ENCODE measurements at places on chromosomes 11 and 22. TPM values are rescaled to one million over a fixed set of nuclear protein-coding genes. Genes with fewer than 3 reads are reported as not detected.

Gene SLC22A8
- total RNA-seq: 0.41 TPM

Gene TEX12
- not detected for total RNA-seq

Gene GLB1L2
- total RNA-seq: 10.0 TPM

Gene VPS37C
- 31.8 TPM for total RNA-seq

Gene TMEM179B
- total RNA-seq: 57.1 TPM

Gene RIMBP3C
- total RNA-seq: 0.22 TPM

Gene C11orf86
- total RNA-seq: not detected

Gene KIRREL3
- total RNA-seq: 0.19 TPM

Gene KRTAP5-1
- not detected for total RNA-seq

Gene P2RY6
- total RNA-seq: 17.9 TPM

Gene TRIM22
- total RNA-seq: 80.9 TPM

Gene ANO5
- 4.2 TPM for total RNA-seq

Gene MMP27
- not detected for total RNA-seq

Gene ACR
- total RNA-seq: 1.6 TPM

Gene UPK3A
- total RNA-seq: not detected

DNA sequence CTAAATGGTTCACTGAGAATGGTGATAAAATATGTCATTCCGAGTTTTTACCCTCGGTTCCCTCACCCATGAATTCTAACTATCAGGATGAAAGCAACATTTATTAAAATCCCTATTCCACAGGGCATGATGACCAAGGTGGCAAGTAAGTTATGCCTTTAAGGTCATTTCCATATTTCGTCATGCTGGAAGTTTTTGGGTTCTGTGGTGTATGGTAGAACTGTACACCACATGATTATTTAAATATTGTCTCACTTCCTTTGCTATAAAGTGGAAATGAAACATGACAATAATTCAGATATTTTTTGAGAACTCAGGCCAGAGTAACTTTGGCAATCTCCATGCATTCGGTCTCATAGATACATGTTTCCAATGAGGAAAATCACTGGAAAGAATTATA lies 68.5 kb upstream of the CARD18 start:
- no peak for DNase-seq

- DNase-seq: no peak
Observed at GRCh38 chr11:86158704-86159580, 85.6 kb upstream of the EED start.

DNA sequence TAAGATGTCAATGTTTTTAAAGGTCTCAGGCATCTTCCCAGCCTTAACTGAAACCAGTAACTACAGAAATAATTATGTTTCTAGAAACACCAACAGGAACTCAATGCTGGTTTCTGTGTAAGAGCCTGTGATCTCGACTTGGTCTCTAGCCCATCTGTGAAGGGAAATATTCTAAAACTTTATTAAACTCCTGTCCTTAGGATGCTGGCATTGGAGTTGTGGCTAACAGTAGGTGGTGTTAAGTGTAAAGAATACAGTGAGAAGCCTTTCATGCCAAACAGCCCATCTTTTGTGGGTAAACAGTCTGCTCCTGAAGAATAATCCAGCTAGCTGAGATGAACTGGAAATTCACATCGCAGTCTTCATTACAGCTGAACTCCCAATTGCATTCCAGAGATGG lies 133.2 kb downstream of the ADAMTS15 start:
- no peak for DNase-seq

GRCh38 chr22:37254867-37255233 lies 10.8 kb upstream of the RAC2 start:
- DNase-seq: no peak

DNA sequence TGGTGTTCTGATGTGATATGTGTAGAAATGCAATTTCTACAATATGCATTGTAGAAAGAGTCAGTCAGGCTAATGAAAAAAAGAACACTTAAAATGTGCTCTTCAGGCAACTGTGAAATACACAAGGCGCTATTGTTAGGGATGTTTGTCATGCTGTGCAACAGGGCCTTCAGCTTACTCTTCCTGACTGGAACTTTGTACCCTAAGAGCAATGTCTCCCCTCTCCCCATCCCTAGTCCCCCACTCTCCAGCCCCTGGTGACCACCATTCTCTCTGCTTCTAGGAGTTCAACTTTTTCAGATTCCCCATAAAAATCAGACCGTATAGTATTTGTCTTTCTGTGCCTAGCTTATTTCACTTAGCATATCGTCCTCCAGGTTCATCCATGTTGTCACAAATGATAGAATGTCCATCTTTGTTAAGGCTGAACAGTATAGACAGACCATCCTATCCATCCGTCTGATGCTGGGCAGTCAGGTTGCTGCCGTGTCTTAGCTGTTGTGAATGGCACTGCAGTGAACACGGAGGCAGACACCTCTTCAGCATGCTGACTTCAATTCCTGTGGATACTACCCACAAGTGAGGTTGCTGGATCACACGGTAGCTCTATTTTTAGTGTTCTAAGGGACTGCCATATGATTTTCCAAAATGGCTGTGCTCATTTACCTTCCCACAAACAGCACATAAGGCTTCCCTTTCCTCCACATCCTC lies 10.7 kb downstream of the NDUFV1 start:
- no peak for DNase-seq

GRCh38 chr22:49551897-49552614 lies 275.6 kb downstream of the BRD1 start:
- DNase-seq: no peak

DNA sequence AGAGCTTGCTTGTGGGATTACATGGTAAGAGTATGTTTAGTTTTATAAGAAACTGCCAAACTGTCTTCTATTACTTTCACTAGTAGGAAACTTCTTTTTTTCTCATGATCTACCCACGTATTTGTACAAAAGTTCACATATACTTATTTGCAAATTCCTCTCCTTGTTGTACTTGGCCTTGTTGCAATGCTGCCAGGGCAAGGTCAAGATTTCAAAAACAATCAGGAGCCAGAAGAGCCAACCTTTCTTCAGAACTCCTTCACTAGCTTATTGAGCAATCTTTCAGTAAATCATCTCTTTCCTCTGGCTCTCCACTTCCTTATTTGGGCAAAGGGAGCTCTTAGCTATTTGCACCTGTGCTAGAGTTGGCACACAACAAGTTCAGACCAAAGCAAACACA lies 9.7 kb downstream of the SRSF8 start:
- DNase-seq: peak; percentile 62

DNA sequence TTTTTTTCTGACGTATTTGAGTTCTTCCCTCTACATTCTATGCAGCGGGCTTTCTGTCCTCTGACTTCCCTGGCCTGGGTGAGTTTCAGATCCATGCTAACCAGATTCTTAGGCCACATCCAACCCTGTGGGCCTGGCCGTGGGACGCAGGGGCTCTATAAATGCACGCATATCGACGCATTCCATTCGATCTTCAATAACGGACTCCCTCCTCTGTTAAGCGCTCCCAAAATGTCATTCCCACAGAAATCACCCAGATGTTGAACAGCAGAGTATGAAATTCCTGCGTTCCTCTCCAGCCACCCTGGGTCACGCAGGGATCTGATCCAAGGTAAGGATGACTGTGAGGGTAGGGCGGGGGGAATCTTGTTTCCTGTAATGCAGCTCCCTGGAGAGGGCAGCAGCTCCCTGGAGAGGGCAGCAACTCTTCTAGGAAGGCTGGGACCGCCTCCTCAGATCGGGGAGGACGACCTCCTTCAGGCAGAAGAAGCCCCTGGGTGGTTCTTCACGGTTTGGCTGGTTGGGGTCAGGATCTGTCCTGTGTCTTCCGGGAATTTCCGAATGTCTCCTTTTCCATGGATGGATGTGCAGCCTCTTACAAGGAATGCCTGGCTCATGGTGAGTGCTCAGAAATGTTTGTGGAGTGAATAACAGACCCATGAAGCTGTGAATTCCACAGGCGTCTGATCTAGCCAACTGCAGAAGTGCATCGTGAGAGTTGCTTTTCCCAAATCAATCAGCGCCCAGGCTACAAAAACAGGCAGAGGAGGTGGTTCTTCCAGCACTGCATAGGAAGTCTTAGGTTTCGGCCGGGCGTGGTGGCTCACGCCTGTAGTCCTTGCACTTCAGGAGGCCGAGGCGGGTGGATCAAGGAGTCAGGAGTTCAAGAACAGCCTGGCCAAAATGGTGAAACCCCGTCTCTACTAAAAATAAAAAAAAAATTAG lies 12.2 kb downstream of the MRGPRD start:
- DNase-seq: no peak

DNA sequence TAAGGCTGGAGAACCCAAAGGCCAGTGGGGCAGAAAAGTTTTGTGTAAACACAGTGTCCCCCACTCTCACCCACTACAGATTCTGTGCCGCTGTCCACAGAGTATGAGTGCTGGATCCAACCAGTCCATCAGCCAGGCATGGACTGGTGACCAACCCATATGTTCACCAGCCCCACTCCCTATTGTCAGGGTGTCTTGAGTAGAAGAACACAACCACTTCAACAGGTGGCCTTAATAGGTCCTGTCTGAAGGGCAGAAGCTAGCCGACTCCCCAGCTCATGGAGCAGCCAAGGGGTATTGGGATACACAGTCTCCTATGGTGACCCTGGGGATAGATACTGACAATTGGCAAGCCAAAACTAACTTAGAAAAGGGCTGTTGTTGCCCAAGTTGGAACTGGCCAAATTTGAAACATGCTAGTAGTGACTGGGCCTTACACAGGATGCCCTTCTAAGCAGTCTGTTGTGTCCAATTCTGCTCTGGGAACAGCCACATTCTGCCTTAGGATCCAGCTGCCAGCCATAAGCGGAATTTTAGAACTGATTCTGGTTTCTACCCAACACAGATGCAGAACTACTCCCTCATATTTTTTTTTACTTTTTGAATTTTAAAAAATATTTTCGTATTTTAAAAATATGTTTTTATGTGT lies 19.8 kb upstream of the PGM2L1 start:
- DNase-seq: peak; percentile 31

- no peak for DNase-seq
Observed at GRCh38 chr11:121929581-121929980, 186.4 kb downstream of the BLID start.

DNA sequence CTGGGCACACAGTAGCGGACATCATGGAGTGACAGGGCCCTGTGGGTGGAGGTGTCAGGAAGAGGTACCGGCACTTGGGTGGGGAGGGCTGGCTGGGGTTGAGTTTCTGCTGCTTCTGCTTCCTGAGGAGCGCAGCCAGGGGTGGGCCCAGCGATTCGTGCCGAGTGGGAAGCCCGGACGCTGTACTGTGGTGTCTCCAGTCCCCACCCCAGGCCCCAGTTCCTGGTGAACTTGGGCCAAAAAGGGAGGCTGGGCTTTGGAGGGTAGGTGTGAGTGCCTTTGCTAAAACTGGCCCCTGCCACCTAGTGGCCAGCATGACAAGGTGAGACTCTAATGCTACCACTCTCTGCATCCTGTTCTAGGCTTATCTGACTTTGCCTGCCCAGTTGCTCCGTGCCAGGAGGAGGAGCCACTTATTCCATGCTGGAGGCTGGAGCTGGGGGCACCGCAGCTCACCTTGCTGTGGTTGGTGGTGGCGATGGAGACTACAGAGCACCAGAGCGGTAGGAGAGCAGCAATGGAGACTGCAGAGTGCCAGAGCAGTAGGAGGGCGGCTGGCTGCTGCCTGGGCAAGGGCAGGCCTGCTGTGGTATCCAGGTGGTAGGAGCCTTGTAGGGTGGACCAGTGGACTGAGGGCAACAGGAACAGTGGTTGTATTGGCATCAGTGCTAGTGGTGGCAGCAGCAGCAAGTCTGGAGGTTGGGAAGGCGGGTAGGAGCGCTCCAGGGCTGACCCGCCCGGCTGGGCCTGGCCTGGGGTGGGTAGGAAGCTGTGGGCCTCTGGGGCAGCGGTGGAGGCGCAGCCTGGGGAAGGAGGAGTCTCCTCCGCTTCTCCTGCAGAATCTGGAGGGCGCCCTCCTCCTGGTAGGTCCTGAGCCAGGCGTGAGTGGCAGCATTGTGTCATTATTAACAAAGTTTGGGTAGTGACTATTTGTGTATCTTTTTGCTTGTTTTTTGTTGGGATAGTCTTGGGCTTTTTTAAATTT lies 2.2 kb upstream of the RFPL2 start:
- DNase-seq: no peak

GRCh38 chr11:132992838-132993631 lies 539.3 kb downstream of the OPCML start:
- peak; percentile 24 for DNase-seq

- DNase-seq: no peak
Observed at GRCh38 chr22:20937031-20937793, 20.0 kb downstream of the CRKL start.

DNA sequence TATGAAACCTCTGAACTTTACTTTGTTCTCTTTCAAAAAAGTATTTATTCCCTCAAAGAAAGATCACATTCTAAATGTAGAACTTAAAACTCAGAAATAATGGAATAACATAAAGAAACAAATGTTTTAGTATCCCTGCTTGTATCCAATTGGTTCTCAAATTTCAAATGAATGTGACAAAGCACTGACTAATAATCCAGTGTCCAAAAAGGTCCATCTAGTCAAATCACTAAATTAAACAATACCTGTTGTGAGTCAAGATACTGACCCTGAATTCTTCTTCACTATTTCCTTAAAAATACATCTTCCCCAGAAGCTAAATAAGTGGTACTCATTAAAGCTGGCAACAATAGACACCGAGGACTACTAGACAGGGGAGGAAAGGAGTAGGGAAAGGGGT lies 313.1 kb downstream of the SBF2 start:
- no peak for DNase-seq

GRCh38 chr11:26065944-26066343 lies 266.0 kb upstream of the ANO3 start:
- no peak for DNase-seq

DNA sequence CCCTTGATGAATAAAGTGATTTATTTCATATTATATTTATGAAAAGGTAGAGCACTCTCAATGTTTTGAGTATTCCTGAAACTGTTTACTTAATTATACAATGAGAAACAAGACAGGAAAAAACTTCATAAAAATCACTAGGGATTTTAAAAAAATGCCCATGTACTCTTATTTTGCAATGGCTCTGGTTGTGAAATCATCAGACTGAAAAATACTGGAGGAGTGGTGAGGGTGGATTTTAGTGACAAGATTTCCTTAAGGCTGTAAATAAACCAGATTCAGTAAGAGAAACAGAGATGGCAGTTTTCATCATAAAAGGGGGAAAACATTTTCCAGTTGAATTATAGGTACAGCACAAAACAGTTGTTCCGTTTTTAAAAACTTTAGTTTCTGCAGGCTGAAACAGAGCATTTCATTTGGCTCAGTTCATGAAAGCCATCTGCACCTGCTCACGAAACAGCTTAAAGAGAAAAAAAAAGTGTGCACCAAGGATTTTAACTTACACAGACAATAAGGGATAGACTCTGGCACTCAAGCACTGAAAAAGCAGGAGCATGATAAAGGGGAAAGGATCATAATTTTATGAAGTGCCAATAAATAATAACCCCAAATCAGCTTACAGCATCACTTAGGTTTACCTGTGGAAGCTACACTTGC lies 100.7 kb downstream of the MAML2 start:
- no peak for DNase-seq

GRCh38 chr11:16604794-16605388 lies 133.6 kb upstream of the C11orf58 start:
- DNase-seq: peak; percentile 75

Measured in kidney (tissue), 22 donors.